ENCODE measurements at places on chromosomes 6 and 20. TPM values are rescaled to one million over a fixed set of nuclear protein-coding genes. Genes with fewer than 3 reads are reported as not detected.

The SLC35D3 gene
- polyA plus RNA-seq: not detected

The LINC00237 gene
- not detected for polyA plus RNA-seq

The MAPK13 gene
- polyA plus RNA-seq: 91.8 TPM

The B3GALT4 gene
- 27.2 TPM for polyA plus RNA-seq

The TULP1 gene
- 0.08 TPM for polyA plus RNA-seq

The TBXT gene
- polyA plus RNA-seq: not detected

The MROH8 gene
- polyA plus RNA-seq: 1.3 TPM

The SLC26A8 gene
- not detected for polyA plus RNA-seq

The FAM229B gene
- 5.4 TPM for polyA plus RNA-seq

The PHF10 gene
- 30.8 TPM for polyA plus RNA-seq

The TTBK1 gene
- polyA plus RNA-seq: 0.02 TPM

The OSTM1 gene
- polyA plus RNA-seq: 5.7 TPM

The ARMC12 gene
- polyA plus RNA-seq: 0.96 TPM

The TSPO2 gene
- 0.04 TPM for polyA plus RNA-seq

The SLC17A1 gene
- not detected for polyA plus RNA-seq

The WFDC2 gene
- 3.3 TPM for polyA plus RNA-seq

The GPX5 gene
- not detected for polyA plus RNA-seq

The LGSN gene
- polyA plus RNA-seq: not detected

The PTK6 gene
- polyA plus RNA-seq: 81.6 TPM

The MCHR2 gene
- polyA plus RNA-seq: not detected

The PXT1 gene
- polyA plus RNA-seq: not detected

The EDN3 gene
- 10.9 TPM for polyA plus RNA-seq

The LY86 gene
- 0.51 TPM for polyA plus RNA-seq

The EBF4 gene
- polyA plus RNA-seq: 7.0 TPM

The AIF1 gene
- polyA plus RNA-seq: 12.6 TPM

The COQ3 gene
- polyA plus RNA-seq: 12.8 TPM

The C6orf52 gene
- 0.69 TPM for polyA plus RNA-seq

The PDE10A gene
- polyA plus RNA-seq: 0.28 TPM

The ERVFRD-1 gene
- polyA plus RNA-seq: 0.02 TPM

The HLA-DOA gene
- polyA plus RNA-seq: 0.49 TPM

The C6orf163 gene
- polyA plus RNA-seq: 0.16 TPM

The SNAP25 gene
- polyA plus RNA-seq: 0.06 TPM

The CPNE5 gene
- polyA plus RNA-seq: 0.73 TPM

The CALHM6 gene
- 3.4 TPM for polyA plus RNA-seq

The CTNNBL1 gene
- 39.6 TPM for polyA plus RNA-seq

The ABHD16B gene
- polyA plus RNA-seq: 0.92 TPM

The VWA7 gene
- polyA plus RNA-seq: 0.33 TPM

The NEURL2 gene
- 1.4 TPM for polyA plus RNA-seq

The GJA10 gene
- polyA plus RNA-seq: not detected

The SEMG1 gene
- not detected for polyA plus RNA-seq

The SLC32A1 gene
- polyA plus RNA-seq: not detected

The SLCO4A1 gene
- 12.5 TPM for polyA plus RNA-seq

The PAX1 gene
- polyA plus RNA-seq: 0.14 TPM

The CALHM4 gene
- polyA plus RNA-seq: not detected

The HCK gene
- 2.9 TPM for polyA plus RNA-seq

The STMND1 gene
- not detected for polyA plus RNA-seq

The CDSN gene
- polyA plus RNA-seq: 0.20 TPM

The CDK19 gene
- polyA plus RNA-seq: 5.5 TPM

The PLA2G7 gene
- polyA plus RNA-seq: 0.12 TPM

The ANKRD66 gene
- polyA plus RNA-seq: not detected

Data from esophagus (tissue), 2 donors.